ENCODE measurements at places on chromosomes 5 and 9.
A peak's percentile ranks its signal among the peaks of the same experiment; 100 is the strongest.

DNA sequence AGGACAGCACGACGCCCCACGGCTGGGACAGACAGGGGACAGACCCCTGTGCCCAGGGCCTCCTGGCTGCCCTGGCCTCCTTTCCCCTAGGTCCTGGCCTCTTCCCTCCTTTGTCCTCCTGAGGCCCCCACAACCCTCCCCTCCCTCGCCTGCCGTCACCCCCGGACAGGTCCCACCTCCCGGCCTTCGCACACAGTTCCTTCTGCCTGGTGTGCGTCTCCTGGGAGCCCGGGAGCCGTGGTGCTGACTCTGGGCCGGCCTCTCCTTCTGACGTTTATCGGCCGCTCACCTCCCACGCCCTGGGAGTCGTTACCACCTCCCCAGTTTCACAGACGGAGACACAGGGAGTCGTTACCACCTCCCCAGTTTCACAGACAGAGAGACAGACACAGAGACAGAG is 25.1 kb upstream of the NOTCH1 start:
- no peak for DNase-seq

DNA sequence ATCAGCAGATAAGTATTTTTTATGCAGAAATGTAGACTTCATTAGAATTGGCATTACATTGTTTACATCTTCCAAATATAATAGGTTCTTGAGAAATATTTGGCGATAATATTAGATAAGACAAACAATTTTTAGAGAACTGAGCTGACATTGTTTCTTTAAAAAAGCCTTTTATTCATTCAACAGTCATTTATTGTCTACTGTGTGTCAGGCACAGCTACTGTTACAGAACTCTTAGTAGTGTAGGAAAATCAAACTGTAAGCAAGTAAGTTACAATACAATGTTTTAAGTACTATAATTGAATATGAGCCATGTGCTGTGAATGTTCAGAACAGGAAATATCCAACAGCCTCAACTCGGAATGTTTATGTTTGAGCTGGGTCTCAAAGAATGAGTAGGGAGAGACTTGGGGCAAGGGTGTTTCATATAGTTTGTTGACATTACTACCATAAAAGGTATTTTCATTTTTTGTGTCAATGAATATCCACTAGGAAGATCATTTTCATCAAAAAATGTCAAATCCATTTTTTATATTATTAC is 114.0 kb downstream of the CDC42SE2 start:
- DNase-seq = no peak

DNA sequence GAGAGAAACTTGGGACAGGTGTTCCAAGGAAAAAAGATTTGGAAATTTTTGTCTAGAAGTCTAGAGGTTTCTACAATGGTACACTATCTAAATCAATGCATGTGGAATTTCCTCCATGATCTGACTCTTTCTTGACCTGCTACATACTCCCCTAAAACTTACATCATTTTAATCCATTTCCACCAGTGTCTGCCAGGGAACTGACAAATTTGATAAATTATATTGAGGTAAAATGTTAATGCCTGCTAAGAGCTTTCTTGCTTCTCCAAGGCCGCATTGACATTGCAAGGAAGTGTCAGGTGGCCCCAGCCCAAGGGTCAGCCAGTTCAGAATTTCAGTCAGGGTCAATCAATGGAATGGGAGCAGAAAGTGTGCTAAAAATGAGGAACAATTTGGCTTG is 163.4 kb upstream of the FBXL17 start:
- DNase-seq = no peak

DNA sequence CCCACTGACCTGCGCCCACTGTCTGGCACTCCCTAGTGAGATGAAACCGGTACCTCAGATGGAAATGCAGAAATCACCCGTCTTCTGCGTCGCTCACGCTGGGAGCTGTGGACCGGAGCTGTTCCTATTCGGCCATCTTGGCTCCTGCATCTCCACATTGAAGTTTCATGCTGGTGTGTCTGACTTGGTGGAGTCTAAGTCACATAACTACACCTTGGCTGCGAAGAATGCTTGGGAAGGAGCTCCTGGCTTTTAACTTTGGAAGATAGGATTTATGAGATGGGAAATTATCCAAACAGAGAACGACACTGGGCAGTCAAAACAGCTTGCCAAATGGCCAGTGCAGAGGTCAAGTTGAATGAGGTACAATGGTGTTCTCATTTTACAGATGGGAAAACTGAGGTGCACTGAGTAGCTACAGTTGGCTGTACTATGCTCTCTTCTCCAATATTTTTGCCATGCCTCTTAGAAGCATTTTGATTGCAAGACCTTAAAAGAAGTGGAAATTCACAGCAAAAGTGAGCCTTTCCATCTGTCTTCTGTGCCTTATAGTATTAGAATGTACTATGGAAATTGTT is 36.7 kb downstream of the CCDC192 start:
- DNase-seq = no peak

DNA sequence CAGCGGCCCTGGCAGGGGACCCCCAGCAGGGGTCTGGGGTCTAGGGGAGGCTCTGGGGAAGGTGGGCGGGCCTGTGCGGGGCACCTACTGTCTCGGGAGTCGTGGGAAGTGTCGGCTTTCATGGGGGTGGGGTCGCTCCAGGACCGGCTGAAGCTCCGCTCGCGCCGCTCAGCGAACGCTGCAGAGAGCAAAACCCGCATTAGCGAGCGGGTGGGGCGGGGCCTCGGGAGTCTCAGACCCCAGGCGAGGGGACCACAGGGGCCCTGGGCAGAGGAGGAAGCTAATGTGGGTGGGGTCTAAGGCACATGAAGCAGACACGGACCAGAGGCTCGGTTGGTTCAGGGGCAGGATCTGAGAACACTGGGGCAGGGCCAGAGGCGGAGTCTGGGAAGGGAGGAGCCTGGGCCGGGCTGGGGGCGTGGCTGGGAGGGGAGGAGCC is 5.5 kb downstream of the NSMF start:
- peak; percentile 62 for DNase-seq

GRCh38 chr5:151602806-151603205 is 11.7 kb upstream of the FAT2 start:
- no peak for DNase-seq

GRCh38 chr9:123749580-123750202 is 180.2 kb downstream of the DENND1A start:
- no peak for DNase-seq

DNA sequence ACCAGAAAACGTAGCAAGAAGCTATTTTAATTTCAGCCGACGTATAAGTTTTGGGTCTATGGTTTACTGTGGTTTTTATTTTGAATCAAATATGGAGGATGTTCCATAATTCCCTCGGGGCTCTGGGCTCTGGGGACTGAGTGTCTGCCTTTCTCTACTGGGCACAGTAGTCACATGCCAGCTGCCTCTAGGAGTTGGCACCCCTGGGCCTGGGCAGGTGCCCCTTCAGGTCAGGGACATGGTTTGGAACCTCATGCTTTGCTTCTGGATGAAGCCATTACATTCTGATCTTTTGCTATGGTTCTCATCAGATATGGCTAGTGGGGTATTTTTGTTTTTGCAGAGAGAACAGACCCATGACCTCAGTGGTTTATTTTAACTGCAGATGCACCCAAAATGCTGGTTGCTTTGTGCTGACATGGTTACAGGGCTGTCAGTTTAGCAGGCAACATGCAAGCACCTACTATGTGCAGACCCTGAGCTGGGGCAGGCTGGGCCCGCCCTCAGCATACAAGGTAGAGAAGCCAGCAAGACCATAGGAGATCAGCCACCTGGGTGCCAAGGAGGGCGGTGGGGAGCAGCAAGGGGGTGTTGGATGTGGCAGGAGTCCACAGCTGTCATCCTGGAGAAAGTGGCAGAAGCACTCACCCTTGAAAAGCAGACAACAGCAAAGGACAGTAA is 54.5 kb upstream of the PSD2 start:
- DNase-seq = no peak

DNA sequence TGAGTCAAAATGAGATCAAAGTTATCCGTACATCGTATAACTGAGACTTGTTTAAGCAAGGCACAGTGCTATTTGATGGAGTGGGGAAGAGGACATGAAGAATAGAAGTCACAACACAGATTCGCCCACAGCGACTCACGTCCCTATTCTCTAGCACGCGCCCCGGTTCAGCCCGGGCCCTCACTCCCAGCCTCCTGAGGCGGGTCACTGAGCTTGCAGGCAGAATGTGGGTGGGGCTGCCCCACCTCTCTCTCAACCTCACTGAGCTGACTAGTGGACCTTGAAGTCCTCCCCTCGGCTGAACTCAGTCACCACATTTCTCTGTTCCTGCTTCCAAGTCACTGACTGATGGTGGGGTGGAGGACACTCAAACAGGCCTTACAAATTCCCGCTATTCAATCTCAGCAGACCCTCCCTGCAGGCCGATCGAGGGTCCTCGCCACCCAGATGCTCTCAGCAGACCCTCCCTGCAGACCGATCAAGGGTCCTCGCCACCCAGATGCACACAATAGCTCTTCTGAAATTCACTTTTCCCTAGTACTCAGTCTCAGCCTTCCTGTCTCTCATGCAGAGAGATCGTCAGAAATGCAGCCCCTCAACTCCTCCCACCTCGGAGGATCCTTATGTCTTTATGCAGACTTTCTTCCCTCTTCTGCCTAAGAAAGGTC is 12.9 kb downstream of the GLDC start:
- DNase-seq = no peak

GRCh38 chr9:4714266-4715016 is 26.6 kb downstream of the AK3 start:
- no peak for DNase-seq

DNA sequence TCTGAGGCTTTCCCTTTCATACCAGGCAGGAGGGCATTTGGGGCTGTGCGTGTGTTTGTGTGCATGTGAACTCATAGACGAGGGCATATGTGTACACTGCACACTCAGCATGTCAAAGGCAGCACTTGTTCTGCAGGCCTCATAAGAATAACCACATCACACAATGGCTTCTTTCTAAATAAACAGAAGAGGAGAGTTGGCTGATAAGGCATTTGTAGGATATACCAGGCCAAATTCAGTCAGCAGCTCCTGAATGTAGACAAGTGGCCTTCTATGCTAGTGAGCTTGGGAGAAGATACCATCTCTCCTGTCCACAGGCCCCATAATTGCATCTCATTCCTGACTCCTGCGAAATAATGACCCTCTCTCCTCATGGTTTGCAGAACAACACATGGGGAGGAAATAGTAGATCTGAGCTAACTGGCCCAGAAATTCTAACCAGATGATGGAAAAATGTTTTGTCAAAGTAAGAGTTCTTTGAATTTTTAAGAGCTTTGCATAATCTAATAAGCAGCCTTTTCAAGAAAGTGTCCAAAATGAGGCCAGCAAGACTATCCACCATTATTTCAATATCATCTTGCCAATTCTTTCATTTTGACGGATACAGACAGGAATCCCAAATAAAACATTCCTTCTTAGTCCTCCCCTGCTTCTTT is 60.5 kb upstream of the GAS1 start:
- no peak for DNase-seq

- DNase-seq = no peak
Observed at GRCh38 chr9:113585555-113585954, 122.0 kb downstream of the RGS3 start.

- no peak for DNase-seq
Observed at GRCh38 chr5:124399426-124399961, 346.9 kb downstream of the ZNF608 start.

GRCh38 chr5:107605596-107606125 is 65.1 kb downstream of the EFNA5 start:
- no peak for DNase-seq

GRCh38 chr5:169307646-169308045 is 6.7 kb upstream of the SLIT3 start:
- no peak for DNase-seq

- DNase-seq = no peak
Observed at GRCh38 chr5:157827423-157827822, 31.5 kb downstream of the CLINT1 start.

DNA sequence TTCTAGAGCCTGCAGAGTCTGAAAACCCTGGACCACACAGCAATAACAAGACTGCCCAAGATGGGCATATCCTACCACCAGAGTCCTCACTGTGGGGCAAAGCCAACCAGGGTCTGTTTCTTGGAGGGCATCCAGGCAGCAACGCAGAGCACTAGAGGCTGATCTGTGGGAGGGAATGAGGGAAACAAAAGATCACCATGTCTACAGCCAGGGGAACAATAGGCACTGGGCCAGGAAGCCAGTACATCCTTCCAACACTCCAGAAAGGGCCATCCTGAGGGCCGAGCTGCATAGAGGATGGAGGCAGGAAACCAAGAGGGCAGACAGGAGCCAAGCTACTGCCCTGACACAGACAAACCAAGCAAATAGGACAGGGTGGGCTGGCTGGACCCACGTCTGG is 416.1 kb upstream of the IRX4 start:
- no peak for DNase-seq

DNA sequence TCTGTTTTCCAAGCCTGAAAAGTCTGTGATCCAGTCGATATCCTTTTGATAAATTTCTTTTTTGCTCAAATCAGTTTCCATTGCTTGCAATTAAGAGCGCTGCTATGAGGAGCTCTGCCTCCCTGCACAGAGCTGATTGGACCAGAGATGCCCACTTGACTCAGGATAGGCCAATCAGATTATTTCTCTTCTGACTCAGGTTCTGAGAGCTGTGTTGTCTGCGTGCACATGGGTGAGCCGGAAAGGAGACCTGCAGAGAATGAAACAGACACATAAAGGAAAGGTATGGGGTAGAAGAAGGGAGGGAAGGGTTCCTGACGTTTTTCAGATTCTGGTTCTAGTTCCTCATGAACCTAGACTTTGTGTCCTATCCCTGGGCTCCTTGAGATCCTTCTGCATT is 15.8 kb upstream of the FABP6 start:
- no peak for DNase-seq

DNA sequence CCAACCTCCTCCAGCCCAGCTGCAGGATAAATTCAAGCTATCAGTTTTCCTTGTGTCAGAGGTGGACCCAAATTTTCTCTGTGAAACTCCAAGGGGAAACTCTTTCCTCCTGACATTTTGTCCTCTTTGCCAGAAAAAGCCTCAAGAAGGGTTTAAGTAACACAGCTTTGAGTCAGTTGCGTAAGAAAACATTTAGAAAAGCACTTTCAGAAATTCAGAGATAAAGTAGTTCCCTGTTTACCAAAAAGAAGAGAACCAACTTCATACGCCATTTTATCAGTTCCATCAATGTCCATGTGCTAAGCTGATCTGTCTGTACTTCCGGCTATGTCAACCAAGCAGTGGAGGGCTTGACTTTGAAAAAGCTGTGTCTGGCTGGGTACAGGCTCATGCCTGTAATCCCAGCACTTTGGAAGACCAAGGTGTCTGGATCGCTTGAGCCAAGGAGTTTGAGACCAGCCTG is 19.9 kb upstream of the SUSD1 start:
- no peak for DNase-seq

GRCh38 chr9:116000748-116001329 is 152.8 kb upstream of the PAPPA start:
- DNase-seq = no peak

Measured in right lung (tissue), 10 donors.